ENCODE measurements at places on chromosomes 12 and 14.

- no peak for DNase-seq
Measured at GRCh38 chr12:18296201-18296908, 35.0 kb downstream of the PIK3C2G start.

GRCh38 chr12:2119266-2119665 is 66.5 kb downstream of the CACNA1C start:
- DNase-seq = no peak

DNA sequence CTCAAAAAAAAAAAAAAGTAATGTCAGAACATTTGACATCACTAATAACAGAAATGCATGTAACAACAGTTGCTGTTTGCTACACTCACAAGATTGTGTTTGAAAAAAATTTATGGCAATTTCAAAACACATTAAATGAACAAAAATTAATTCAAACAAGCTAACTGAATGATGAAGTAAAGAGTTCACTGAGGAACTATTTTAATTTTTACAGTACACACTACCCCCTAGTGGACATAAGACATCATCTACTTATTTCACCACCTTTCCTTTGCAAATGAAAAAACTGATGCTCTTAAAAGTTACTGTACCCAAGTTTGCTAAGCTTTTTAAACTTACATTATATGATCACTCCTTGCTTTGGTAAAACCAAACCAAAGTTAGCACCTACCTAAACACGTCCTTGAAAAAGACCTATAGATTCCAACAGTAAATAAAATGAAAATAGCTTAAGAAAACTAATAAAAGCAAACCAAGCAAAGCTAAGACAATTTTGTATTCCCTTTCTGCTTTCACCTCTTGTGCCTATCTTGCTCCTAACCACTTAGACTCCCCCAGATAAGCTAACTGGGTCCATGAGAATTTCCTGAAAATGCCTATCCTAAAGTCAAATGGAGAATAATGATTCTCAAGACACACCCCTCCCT is 22.2 kb downstream of the UBE2N start:
- peak; percentile 35 for DNase-seq

GRCh38 chr12:63382930-63383329 is 231.9 kb upstream of the AVPR1A start:
- no peak for DNase-seq

Measured in COR-L47 (cell line).